ENCODE measurements at places on chromosomes 3 and 15.
A peak's percentile ranks its signal among the peaks of the same experiment; 100 is the strongest.

- DNase-seq: no peak
Observed at GRCh38 chr15:68441045-68441743, 9.2 kb upstream of the ITGA11 start.

DNA sequence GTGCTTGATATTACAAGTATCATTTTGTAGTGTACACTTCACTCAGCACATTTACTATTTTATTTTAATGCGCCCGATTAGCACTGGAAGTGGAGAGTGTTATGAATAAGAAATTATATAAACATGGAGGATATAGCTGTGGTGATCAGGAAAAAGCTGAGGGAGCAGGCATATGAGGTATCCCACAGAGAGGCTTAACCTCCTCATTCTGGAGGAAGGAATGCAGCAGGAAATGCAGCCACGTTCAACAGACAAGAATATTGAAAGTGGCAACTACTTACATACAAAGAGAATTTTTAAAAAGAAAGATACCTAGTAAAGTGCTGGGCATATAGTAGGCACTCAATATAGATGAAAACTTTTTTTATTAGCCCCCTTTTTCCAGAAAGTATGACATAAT is 166.0 kb upstream of the SATB1 start:
- DNase-seq: no peak

- no peak for DNase-seq
Observed at GRCh38 chr3:77795013-77795412, 755.1 kb downstream of the ROBO2 start.

- no peak for DNase-seq
Observed at GRCh38 chr3:135268941-135269532, 474.0 kb downstream of the EPHB1 start.

GRCh38 chr3:4107430-4107829 is 195.7 kb upstream of the SETMAR start:
- DNase-seq: no peak

DNA sequence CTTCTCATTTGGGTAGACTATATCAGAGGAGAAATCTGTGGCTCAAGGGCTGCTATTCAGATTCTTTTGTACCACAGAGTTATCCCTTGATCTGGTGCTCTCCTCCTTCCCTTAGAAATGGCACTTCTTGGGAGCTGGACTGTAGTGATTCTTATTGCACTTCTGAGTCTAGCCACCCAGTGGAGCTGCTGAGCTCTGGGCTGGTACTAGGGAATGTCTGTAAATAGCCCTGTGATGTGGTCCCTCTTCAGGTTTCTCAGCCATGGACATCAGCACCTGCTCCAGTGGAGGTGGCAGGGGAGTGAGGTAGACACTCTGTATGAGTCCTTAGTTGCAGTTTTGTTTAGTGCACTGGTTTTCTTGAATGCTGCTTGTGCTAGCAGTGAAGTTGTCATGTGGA is 1292.6 kb downstream of the SI start:
- no peak for DNase-seq

- DNase-seq: peak; percentile 40
Observed at GRCh38 chr3:45026957-45027356, 854 bp downstream of the CLEC3B start.
